ENCODE measurements at places on chromosomes 7 and 10.

DNA sequence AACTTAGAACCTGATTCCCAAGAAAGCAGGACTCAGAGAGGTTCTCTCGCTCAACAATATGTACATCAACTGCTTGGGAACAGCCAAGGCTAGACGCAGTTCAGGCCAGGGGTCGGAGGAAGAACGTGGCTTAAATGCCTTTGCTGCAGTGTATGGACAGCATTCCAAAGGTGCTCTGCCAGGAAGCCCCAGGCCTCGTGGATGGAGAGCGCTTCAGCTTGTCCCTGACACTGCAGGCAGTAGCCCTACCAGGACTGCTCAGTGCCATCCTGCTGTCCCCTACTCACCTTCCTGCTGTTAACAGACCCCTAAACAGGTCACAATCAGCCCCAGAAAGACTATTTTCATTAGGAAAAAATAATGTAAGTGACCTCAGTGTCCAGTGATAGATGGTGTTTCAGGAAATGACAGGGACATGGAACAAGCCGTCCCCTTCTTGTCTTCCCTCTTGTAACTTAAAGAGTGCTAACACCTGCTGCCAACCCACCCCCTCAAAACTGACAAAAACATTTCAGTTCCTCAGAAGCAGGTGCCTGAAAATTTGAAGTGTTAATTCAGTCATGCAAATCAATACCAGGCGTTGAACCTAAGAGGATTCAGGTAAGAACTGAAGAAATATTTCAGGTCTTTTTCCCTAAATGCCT, 16.5 kb downstream of the CREB3L2 start:
- DNase-seq, result no peak

DNA sequence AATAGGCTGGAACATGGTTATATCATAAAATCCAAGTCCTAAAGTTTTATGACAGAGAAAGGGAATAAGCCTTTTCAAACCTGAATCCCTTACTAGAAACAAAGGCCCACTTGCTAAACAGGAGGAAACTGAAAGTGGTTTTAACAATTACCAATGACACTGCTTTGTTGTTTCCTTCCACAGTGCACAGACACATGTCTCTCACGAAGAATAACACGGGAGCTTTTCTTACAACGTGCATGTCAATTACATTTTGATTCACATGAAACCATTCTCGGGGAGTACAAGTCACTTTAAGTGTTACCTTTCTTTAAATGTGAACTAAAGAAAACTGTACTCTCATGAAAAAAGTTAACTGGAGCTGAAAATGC, 1.4 kb downstream of the MRPS33 start:
- DNase-seq, result peak; percentile 22

DNA sequence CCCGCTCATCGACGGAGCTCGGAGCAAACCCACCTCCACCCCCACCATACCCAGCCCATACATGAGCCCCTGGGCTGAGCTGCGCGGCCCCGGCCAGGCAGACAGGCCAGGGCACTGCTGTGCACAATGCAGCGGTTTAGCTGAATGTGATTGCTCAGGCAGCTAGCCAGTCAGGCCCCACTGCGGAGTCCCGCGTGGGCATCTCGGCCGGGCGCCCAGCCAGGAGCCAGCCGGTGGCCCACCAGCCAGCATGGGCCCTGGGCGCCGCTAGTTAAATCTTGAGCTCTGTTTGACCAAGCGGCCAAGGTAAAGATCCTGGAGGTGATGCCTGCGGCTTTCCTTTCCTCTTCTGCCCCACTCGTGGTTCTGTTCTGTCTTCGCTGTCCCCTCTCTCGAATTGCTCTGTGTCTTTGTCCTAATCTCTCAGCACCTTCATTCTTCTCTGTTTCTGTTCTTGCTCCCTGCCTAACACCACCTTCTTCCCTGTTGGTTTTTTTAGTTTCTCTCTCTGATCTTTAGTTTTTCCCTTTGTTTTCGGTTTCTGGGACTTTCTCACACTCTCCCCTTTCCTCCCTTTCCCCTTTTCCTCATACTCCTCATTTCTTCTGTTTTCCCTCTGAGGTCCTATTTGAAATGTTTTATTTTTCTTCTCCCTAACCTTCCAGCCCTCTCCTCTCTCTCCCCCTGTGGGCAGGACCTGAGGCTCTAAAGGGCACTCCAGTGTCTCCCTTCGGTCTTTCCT, 6.6 kb downstream of the UFSP1 start:
- DNase-seq, result no peak

DNA sequence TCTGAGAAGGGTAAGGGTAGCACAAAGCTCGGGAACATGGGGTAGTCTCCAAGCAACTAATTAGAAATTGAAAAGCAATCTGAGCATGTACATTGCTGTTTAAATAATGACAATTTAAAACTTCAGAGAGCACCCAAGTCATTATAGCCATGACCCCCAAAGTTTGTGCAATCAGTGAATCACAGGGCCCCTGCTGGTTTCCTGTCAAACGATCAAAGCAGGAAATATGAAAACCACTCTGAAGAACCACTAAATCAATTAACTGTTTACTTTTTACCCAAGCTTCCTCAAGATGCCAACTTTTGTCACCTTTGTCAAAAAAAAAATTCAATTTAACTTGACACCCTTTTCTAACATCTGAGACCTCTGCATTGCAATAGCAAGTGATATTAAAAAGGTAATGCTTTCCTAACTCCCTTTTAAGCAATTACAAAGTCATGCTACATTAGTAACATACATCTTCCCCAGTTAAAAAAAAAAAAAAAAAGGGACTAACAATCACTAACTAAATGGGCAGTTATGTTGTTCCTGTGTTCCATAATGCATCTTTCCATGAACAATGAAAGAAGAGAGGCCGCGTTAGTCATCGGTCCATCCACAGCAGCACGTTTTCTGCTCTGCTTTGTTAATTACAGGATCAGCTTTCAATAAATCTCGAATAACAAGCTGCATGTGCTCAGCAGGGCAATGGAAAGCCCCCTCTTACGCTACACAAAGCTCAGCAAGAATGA, 80.6 kb downstream of the ETV1 start:
- peak; percentile 10 for DNase-seq

DNA sequence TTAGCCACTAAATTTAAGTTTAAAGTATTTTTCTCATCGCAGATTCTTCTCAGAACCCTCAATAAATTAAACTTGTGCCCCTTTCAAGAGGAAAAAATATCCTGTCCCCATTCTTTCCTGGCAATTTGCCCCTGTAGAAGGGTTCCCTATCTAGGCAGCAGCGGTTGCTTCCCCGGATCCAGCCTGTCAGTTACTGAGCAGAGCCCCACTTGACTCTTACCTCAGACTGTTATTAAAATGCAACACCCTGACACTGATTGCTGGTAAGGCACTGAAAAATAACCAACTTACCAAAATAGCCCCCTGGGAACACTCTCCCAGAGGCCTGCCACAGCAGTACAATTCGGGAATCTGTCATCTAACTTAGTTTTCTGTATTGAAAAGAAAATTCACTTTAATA, 13.9 kb downstream of the LMTK2 start:
- no peak for DNase-seq

- DNase-seq, result no peak
Observed at GRCh38 chr10:63103971-63104409, 29.1 kb upstream of the NRBF2 start.

DNA sequence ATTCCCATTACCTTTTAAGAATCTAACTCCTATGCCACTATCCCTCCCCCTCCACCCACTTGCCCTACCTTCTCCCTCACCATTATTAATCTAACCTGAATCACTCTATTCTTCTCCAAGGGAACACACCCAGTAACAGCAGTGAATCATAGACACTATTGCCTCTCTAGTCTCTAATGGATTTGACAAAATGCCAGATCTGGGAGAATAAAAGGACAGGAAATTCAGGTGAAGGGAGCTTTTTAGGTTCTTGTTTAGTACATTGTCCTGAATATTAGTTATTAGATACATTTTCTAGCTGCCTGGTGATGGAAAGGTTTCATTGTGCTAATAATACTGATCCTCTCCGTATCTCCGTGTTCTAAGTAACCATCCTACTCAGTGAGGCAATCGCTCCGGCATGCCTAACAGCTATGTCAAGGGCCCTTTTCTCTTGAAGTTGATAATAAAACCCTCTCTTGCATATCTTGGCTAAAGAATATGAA, 4.1 kb upstream of the SFR1 start:
- DNase-seq, result no peak

- no peak for DNase-seq
Observed at GRCh38 chr7:134212576-134213546, 85.7 kb downstream of the LRGUK start.

DNA sequence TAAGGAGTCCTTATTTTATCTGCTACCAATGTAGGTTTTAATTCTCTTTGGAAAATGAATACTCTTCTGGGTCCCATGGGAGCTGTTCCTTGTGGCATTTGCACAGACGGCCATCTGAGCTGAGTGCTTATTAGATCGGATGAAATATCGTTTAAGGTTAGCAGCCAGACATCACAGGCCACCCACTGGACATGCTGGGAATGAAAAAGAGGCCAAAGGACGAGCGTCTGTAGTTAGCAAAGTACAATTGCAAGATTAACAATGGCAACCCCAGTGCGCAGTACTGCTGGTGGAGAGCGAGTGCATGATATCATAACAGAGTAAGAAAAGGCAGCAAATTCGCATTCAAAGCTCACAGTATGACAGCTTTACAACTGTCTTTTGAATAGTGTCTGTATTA, 28.3 kb upstream of the CREB5 start:
- no peak for DNase-seq

- no peak for DNase-seq
Observed at GRCh38 chr10:78584681-78585080, 484.1 kb upstream of the ZMIZ1 start.

GRCh38 chr10:131195116-131195515, 116.4 kb downstream of the TCERG1L start:
- no peak for DNase-seq

GRCh38 chr7:154652564-154652963, 350.4 kb downstream of the PAXIP1 start:
- no peak for DNase-seq
